ENCODE measurements at places on chromosomes 7 and 10.
A peak's percentile ranks its signal among the peaks of the same experiment; 100 is the strongest.

DNA sequence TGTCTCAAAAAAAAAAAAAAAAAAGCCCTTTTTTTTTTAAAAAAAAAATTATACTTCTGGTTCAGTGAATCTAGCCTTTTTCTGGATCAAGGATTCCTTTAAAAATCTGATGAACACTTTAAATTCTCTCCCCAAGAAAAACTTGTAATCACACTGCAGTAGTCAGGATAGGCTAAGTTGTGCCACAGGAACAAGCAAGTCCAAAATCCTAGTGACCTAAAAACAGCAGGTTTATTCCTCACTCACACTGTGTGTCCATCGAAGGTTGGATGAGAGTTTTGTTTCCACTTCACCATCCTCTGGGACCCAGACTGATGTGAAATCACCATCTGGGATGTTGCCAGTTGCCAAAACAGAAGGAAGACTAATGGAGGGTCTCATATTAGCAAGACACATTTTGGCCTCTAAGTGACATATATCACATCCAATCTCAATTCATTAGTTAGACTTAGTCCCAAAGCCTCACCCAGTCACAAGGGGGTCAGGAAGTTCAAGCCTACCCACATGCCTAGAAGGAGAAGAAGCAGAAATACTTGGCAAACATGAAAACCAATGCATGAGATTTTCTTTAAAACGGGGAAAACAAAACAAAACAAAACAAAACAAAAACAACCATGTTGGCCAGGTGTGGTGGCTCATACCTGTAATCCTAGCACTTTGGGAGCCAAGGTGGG is 32.7 kb downstream of the CYP17A1 start:
- no peak for DNase-seq

- no peak for DNase-seq
These were observed 186.1 kb downstream of the BMPER start for GRCh38 chr7:34091321-34091917.

GRCh38 chr7:112571852-112572607 is 91.2 kb downstream of the LSMEM1 start:
- no peak for DNase-seq

DNA sequence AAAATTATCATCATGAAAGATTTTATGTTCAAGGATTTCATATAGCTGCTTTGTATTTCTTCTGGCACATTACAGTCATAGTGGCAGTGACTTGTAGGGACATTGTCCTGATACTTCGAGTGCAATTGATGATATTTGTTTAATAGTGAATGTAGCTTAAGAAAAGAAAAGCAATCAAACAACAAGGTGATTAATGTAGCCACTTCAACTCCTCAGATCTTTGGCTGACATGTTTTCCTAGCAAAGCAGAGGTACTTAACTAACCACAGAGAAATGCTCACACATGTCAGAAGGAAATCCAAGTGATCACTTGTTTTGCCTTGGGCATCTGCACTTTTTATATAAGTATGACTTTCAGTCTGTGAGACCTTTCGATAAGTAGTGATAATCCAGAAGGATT is 470.3 kb downstream of the AUTS2 start:
- peak; percentile 25 for DNase-seq

DNA sequence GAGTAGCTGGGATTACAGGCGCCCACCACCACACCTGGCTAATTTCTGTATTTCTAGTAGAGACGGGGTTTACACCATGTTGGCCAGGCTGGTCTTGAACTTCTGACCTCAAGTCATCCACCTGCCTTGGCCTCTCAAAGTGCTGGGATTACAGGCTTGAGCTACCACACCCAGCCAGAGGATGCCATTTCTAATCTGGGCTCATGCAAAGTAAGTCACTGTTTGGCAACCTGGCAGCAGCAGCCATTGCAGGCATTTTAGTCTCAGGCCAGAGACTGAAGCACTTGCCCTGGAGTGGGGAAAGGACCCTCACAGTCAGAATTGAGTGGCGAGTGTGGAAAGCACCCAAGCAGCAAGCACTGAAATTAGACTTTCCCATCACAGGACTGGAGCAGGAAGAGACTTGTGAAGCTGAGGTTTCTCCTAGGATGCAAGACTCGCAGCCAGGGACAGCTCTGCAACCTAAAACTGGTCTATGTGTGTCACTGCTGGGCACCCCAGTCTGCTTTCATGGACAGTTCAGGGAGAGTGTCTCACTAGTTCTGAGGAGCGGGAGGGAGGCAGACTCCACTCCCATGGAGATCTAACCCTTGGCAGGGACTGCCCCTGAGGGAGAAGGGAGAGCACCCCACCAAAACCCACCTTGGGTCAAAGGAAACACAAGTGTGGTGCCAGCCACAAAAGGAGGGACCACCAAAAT is 27.6 kb downstream of the SNX13 start:
- DNase-seq: no peak

DNA sequence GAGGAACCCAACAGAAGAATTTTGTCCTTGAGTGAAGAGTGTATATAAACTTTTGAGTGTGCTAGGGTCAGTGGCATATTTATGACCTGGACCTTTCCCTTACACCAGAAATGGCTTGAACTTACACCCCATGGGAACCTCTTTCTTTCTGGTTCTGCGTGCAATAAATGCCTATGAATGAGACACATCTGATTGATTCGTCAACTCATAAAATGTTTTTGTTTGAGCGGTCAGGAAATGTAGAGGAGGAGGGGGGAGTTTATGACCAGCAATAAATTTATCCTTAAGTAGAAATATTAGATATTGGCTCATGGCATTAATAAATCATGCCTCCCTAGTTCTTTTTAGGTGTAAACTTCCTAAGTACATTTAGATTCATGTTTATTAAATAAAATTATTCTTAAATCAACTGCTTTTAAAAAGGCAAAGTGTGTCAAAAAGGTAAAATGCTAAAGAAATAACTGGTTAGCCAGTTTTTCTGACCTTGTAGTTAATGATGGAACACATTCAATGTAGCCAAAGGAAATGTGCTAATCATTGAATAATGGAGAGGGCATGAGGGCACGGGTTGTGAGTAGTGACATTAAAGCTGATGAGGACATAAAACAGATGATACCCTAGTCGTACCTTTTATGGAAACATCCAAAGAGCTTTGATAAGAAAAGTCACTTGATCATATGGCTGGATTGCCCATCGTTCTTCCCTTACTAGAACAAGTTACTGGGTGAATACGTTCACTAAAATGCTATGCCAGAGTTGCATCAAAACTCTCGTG is 13.6 kb upstream of the NUP42 start:
- DNase-seq: no peak

DNA sequence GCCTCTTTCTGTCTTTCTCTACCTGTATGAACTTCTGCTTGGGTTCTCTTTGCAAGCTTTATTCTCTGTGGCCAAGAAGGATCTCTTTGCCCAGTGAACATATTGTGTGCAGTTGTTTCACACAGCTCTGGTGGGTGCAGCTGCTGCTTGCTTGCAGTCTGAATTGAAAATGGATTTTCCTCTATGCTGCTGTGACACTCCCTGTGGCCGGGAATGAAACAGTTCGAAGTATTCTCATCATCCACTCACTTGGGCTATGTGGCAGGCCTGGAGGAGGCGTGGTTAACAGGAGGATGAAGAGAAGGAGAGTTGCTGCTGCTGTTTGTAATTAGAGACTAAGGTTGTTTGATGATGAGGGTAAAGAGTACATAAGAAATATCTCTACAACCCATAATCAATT is 28.4 kb upstream of the ITGA8 start:
- no peak for DNase-seq

DNA sequence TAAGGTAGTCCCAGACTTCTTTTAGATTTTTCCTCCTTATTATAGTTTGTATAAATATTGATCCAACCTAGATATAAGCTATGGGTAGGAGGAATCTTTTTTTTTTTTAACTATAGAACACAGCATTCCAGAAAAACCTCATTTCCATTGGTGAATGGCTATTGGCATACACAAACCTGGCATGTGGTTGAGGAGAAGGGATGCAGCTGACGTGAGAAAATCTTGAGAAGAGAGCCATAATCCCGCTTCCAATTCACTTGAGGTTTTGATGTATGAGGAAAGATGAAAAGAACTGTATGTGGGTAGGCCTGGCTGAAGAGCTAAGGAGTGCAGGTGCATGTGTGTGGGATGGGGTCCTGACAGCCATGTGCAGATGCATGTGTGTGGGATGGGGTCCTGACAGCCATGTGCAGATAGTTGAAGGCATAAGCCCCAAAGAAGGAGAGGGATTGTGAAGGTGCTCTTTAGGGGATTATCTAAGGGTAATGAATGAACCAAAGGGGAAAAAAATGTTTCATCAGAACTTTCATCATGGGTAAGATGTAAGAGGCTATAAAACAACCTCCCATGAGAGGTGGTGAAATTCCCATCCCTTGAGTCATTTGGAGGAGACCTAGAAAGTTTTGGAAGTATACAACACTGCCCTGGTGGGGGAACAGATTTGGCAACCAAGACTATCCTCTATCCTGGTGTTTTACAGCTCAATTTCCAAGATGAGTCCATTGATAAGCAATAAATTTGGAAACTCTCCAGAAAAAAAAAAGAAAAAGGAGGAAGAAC is 3.8 kb upstream of the PKD2L1 start:
- DNase-seq: no peak

DNA sequence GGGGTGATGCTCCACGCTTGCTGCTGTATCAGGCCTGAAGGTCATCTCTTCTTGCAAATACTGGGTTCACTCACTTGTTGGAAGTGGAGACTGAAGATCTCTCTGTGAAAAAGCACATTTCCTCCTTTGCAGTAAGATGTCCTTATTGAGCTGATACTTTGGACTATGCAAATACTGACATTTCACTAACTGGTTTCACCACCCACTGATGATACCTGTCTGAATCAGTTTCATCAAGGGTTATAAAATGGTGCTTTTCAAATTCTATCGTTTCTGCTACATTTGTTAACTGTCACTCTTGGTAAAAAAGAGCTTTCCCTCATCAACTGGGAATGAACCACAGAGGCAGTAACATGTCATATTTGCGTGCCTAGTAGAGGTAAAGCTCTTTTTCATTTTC is 35.5 kb downstream of the RAB19 start:
- DNase-seq: no peak

DNA sequence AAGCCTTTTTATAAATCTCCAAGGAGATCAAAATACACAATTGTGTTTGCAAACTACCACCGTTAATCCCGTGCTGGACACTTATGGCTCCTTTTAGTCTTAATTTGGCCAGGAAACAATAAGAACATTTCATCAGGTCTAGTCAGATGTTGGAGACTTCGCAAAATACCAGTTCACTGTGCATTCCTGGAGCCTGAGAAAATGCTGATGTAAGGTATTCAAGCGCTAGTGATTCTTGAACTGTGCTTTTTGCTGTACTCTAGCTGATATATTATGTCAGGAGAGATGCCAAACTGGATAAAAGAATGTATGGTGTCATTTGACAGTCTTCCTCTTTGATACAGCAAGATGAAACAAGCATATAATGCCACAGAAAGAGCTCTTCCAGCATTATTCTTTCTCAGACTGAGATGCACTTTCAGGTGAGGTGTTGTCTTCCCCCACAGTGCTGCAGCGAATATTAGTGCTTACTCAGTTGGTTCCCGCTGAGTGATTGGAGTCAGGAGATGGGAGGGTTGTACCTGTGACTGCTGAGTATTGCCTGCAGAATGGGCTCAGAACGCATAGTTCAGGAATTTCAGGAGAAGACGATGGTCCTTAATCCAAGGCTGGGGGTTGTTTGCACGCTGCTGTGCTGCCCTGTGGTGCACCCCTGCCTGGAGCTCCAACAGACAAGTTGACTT is 59.2 kb downstream of the OGDH start:
- DNase-seq: no peak

DNA sequence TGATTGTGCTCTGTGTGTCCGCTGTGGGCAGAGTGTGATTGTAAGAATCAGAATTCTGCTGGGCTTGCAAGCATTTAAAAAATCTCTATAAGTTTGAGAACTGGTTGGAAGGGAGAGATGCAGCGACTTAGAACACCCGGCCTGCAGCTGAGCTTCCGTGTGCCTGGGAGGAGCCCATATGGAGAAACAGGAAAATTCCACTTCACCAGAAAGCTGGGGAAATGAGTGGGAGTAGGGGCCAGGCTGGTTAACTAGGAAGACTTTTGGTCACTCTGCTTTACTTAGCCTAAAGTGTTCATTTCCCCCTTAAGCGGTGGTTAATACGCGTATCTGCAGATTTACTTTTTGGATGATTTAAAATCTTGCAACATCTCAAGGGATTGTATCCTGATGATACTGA is 72.2 kb downstream of the TCF7L2 start:
- DNase-seq: no peak

GRCh38 chr10:124902462-124902861 is 39.5 kb upstream of the ZRANB1 start:
- DNase-seq: no peak

GRCh38 chr7:126682176-126682575 is 570.6 kb downstream of the GRM8 start:
- DNase-seq: no peak

DNA sequence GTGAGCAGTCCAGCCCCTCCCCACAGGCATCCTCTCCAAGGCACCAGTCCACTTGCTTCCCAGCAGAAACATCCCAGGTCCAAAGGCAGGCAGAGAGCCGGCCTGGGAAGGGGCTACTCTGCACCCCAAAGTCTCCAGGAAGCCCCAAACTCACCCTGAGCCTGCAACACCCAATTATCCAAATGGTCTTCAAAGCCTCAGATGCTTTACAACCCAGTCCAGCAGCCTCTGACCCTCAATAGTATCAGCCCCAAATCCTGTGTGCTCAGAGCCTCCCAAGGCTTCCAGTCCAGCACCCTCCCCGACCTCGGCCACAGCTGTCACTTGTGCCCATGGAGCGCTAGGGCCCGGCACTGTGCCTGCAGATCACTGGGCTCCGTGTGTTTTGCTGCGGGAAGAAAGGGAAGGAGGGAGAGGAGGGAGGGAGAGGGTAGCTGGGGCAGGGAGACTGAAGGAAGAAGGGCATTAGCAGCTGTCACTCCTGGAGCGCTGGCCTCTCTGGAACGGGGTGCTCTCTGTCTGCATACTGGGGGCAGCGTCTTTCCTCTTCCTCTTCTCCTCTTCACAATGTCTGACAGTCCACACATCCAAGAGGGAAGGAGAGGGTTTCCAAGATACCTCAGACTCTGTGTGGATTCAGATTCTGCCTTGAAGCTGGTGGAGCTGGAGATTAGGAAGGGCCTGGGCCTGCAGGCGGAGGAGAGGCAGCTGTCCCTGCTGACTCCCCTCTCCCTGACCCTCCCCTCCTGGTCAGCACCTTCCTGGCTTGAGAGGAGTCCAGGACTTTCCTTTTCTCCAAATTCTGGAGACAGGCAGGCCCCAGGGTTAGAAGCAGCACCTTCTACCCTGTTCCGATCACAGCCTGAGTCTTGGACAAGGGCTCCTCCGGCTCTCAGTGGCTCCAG is 13.2 kb downstream of the CALML5 start:
- DNase-seq: no peak

DNA sequence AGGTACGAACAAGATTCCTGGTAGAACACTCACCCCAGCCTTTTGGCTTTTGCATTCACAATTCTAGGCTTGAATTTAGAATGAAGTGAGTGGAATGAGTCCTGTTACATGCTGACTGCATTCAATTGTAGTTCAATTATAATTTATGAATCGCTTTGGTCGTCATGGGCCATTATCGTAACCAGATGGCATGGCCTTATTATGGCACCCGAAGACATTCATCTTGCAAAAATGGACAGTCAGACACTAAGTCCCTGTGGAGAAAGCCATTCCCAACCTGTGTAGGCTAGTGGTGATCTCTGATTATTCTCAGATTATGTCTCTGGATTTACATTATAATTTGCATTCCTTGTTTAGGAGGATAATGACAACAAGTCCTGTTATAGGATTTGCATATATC is 292.4 kb upstream of the NPSR1 start:
- no peak for DNase-seq

GRCh38 chr10:72935361-72935760 is 19.2 kb downstream of the PLA2G12B start:
- no peak for DNase-seq
